ENCODE measurements at places on chromosomes 3 and 15.

DNA sequence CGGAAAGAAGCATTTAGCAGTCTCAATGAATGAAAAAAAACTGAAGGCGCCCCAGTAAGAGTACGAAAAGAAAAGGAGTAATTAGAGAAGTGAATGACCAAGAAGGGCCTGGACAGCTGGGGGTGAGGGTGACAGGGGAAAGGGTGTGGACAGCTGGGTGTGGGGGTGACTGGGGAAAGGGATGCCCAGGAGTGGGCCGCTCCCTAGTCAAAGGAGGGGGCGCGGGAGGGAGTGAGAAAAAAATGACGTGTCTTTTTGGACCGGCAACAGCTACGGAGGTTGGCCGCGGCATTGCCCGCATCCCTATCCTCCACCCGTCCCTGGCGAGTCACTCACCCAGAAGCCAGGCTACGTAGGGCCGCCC, 274 bp upstream of the ZCWPW2 start:
- DNase-seq = no peak

- DNase-seq = no peak
Measured at GRCh38 chr3:178646186-178646862, 110.1 kb downstream of the KCNMB2 start.

DNA sequence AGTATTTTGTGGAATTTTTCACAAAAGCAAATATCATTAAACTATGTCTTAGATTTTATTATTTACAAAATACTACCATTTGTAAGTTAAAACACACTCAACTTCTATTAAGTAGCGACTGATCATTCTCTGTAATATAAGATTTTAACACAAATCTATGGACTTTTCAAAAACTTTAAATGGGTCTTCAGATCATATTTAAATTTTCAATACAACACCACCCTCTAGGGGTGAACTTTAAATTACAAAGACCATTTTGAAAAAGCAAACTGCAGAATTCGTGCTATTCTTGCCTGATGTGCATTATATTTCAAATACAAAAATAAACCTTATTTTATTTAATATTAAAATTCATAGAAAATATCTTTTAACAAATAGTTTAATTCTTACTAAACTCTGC, 8.2 kb upstream of the VGLL4 start:
- DNase-seq = no peak

GRCh38 chr3:14496351-14496750, 43.8 kb downstream of the GRIP2 start:
- no peak for DNase-seq

GRCh38 chr3:187626581-187626980, 43.6 kb downstream of the SST start:
- no peak for DNase-seq

GRCh38 chr3:17841190-17841828, 98.9 kb upstream of the TBC1D5 start:
- peak; percentile 76 for DNase-seq

- DNase-seq = no peak
Measured at GRCh38 chr15:66953523-66954229, 111.7 kb upstream of the SMAD3 start.

GRCh38 chr3:161821591-161821990, 325.0 kb downstream of the OTOL1 start:
- no peak for DNase-seq

- DNase-seq = no peak
Measured at GRCh38 chr15:71411538-71412482, 296.5 kb downstream of the THSD4 start.

DNA sequence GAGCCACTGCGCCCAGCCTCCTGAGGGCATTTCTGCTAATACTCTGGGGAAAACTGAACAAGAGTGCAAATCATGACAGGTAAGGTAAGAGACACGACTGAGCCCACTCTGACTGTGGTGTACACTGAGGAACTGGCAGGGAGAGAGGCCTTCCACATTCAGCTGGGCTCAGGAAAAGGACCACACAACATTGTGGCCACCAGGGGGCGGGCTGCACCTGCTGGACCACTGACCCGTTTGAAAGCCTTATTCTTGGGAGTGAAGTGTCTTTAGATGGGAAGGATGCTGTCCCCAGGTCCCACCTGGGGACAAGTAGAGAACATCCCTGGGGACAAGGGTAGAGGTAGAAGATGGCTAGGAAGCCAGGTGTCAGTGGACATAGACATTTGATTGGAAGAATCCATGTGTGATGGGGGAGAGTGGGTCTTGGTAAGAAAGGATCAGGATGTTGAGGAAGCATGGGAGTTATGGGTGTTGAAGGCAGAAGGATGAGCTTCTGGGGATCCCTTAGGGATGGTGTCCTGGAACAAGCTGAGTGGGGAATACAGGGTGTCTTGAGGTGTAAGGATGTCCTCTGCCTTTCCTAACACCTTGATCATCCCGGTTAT, 6.2 kb upstream of the CTDSPL start:
- peak; percentile 74 for DNase-seq

DNA sequence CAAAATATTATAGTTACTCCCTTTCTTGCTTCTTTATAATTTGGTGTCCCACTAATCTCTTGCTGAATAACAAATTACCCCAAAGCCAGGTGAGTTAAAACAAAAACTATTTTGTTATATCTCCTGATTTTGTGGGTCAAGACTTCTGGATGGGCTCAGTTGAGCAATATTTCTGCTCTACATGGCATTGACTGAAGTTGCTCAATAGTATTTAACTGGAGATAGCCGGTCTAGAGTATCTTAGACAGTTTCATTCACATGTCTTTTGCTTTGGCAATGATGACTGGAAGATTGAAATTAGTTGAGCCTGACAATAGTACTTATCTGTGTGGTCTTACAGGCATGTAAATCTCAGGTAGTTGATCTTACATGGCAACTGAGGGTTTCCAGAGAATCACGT, 51.0 kb upstream of the TP63 start:
- no peak for DNase-seq

- no peak for DNase-seq
Measured at GRCh38 chr15:68489421-68489820, 57.5 kb upstream of the ITGA11 start.

Measured in activated naive CD4-positive, alpha-beta T cell treated with Interleukin-2 at 50 U/mL for 16 hours (primary cell).